ENCODE measurements at places on chromosomes 4 and X. TPM values are rescaled to one million over a fixed set of nuclear protein-coding genes. Genes with fewer than 3 reads are reported as not detected.

The PFKFB1 gene
- polyA plus RNA-seq: 0.28 TPM

The BST1 gene
- polyA plus RNA-seq: 2.7 TPM

The CTAG1A gene
- not detected for polyA plus RNA-seq

The PLAC8 gene
- polyA plus RNA-seq: 46.9 TPM

The HTRA3 gene
- polyA plus RNA-seq: 7.9 TPM

The ARR3 gene
- polyA plus RNA-seq: not detected

The TRAM1L1 gene
- polyA plus RNA-seq: 0.68 TPM

The AWAT2 gene
- polyA plus RNA-seq: not detected

The GPC4 gene
- 4.5 TPM for polyA plus RNA-seq

The HERC6 gene
- 5.9 TPM for polyA plus RNA-seq

The TEC gene
- polyA plus RNA-seq: 1.6 TPM

The ZBTB49 gene
- 2.1 TPM for polyA plus RNA-seq

The ART3 gene
- polyA plus RNA-seq: 0.90 TPM

The ODAPH gene
- polyA plus RNA-seq: 0.28 TPM

The DUSP9 gene
- polyA plus RNA-seq: not detected

The C4orf36 gene
- not detected for polyA plus RNA-seq

The CNKSR2 gene
- 1.1 TPM for polyA plus RNA-seq
